ENCODE measurements at places on chromosomes 11 and 22. TPM values are rescaled to one million over a fixed set of nuclear protein-coding genes. Genes with fewer than 3 reads are reported as not detected.

Gene OR52K1
- total RNA-seq: not detected

Gene FLRT1
- total RNA-seq: 0.05 TPM

Gene SAMM50
- 42.0 TPM for total RNA-seq

Gene OR52I2
- total RNA-seq: not detected

Gene OSBPL5
- total RNA-seq: 9.8 TPM

Gene BUD13
- 11.7 TPM for total RNA-seq

Gene NTM
- total RNA-seq: not detected

Gene RAG1
- total RNA-seq: 0.10 TPM

Gene FAM227A
- 0.66 TPM for total RNA-seq

Gene CLDN5
- total RNA-seq: not detected

Gene DCHS1
- total RNA-seq: 0.07 TPM

Gene PIH1D2
- total RNA-seq: 0.86 TPM

Gene KRTAP5-7
- total RNA-seq: not detected

Gene OSM
- total RNA-seq: not detected

Gene DDX10
- 38.6 TPM for total RNA-seq

Gene TNNI2
- 0.29 TPM for total RNA-seq

Gene CYP2D6
- total RNA-seq: 0.32 TPM

Gene P2RX6
- 0.29 TPM for total RNA-seq

Gene DENND6B
- total RNA-seq: 3.6 TPM

Gene BRSK2
- total RNA-seq: 4.8 TPM

Gene F2
- 3.1 TPM for total RNA-seq

Gene EMID1
- total RNA-seq: 0.42 TPM

Gene OSBP2
- total RNA-seq: 8.4 TPM

Gene CECR2
- total RNA-seq: 0.16 TPM

Gene ACRV1
- 0.12 TPM for total RNA-seq

Gene TREH
- not detected for total RNA-seq

Gene HTR3B
- not detected for total RNA-seq

Gene SPON1
- total RNA-seq: not detected

Gene GSTP1
- total RNA-seq: 1,419 TPM

Gene NLRP14
- total RNA-seq: not detected

Gene TSPAN32
- total RNA-seq: not detected

Gene APOL2
- 65.8 TPM for total RNA-seq
